Activated CD8-positive, alpha-beta memory T cell treated with anti-CD3 and anti-CD28 coated beads, Interleukin-2, amount 10 ng/mL, durations not matched to agents 7 days and 5 days (primary cell): ENCODE measurements at places on chromosomes 4 and X. TPM values are rescaled to one million over a fixed set of nuclear protein-coding genes. Genes with fewer than 3 reads are reported as not detected.
A peak's percentile ranks its signal among the peaks of the same experiment; 100 is the strongest.

ADRA2C gene
- not detected for total RNA-seq

TRIM2 gene
- total RNA-seq, result not detected

SLC6A8 gene
- total RNA-seq, result 1.1 TPM

PPEF2 gene
- total RNA-seq, result not detected

GRCh38 chr4:4415806-4416805 lies 29.2 kb downstream of the NSG1 start:
- H3K27ac ChIP-seq, result no peak overlapping the region
- DNase-seq, result no peak
- no peaks in the 10 kb centered on the region for H3K27me3 ChIP-seq
- H3K36me3 ChIP-seq, result peaks cover 9% of the 10 kb centered on the region

DNA sequence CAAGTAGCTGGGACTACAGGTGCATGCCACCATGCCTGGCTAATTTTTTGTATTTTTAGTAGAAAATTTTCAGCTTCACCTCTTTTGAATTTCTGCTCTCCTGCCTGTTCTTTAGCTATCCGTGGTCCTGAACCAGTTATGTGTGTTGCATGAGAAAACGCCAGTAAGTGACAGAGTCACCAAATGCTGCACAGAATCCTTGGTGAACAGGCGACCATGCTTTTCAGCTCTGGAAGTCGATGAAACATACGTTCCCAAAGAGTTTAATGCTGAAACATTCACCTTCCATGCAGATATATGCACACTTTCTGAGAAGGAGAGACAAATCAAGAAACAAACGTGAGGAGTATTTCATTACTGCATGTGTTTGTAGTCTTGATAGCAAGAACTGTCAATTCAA lies 13.9 kb downstream of the ALB start:
- H3K4me3 ChIP-seq, result no peak overlapping the region
- DNase-seq, result no peak
- no peaks in the 10 kb centered on the region for H3K4me1 ChIP-seq
- H3K27me3 ChIP-seq, result no peaks in the 10 kb centered on the region

- no peaks in the 10 kb centered on the region for H3K4me1 ChIP-seq
- H3K36me3 ChIP-seq, result no peaks in the 10 kb centered on the region
- no peaks in the 10 kb centered on the region for H3K27me3 ChIP-seq
- H3K4me3 ChIP-seq, result no peak overlapping the region
Observed at GRCh38 chrX:50103176-50103575, 97.6 kb downstream of the AKAP4 start.

DNA sequence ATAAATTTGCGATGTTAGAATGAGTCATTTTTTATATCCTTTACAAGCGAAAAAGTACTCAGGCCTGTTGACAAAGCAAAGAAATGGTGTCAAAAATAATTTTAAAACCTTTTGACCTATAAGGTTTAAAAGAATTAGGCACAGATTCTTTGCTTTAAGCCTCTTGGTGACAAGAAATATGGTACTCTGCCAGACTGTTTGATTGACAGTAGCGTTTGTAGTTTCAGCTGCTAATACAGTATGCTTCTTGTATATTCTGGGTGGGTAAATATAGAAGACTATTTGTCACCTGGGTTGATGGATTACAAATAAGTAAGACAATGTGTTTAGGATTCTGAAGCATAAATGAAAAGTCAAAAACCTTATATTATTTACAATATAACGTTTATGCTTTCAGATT lies 193.1 kb upstream of the PITX2 start:
- no peak overlapping the region for H3K27ac ChIP-seq
- no peaks in the 10 kb centered on the region for H3K27me3 ChIP-seq
- H3K4me1 ChIP-seq, result no peaks in the 10 kb centered on the region

DNA sequence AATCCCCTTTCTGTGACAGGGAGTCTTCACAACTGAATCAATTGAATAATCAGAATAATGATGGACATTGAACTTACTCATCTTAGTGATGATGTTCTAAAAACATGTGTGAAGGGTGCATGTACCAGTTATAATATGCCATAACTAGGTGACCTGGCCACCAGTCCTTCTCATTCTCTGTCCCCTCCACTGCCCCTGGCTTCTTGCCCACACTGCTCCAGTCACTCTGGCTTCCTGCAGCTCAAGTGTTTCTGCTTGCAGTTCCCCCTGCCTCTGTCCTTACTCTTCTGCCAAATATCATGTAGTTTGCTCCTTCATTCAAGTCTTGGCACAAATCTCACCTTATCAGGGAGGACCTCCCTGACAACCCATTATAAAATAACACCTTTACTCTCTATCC lies 168.1 kb upstream of the SLC7A11 start:
- H3K27me3 ChIP-seq, result no peaks in the 10 kb centered on the region
- no peaks in the 10 kb centered on the region for H3K4me1 ChIP-seq
- DNase-seq, result no peak
- H3K4me3 ChIP-seq, result no peak overlapping the region
- H3K36me3 ChIP-seq, result no peaks in the 10 kb centered on the region

DNA sequence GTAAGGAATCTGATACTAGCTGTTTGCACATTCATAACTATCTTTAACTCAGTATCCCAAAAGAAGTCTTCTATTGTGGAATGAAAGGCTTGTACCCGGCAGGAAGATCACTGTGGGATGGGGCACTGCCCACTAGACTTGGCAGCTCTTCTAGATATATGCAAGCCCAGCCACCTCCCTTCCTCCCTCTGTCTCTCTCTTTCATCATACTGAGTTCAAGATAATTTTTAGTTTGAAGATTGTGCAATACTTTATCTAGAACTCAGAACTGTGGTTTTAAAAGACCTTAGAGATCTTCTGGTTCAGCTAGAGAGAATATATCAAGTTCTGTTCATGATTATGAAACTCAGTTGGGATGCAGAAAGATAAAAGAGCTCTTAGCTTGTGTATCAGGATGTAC lies 22.5 kb upstream of the GPR34 start:
- H3K4me3 ChIP-seq, result no peak overlapping the region
- peaks cover 21% of the 10 kb centered on the region for H3K36me3 ChIP-seq
- peaks cover 41% of the 10 kb centered on the region for H3K4me1 ChIP-seq
- H3K27ac ChIP-seq, result peak overlapping the region; percentile 28
- H3K27me3 ChIP-seq, result no peaks in the 10 kb centered on the region
- no peak for DNase-seq

GRCh38 chrX:101676571-101676970 lies 16.9 kb upstream of the ARMCX2 start:
- no peak overlapping the region for H3K27ac ChIP-seq
- no peak for DNase-seq
- H3K36me3 ChIP-seq, result no peaks in the 10 kb centered on the region
- H3K27me3 ChIP-seq, result peaks cover 5% of the 10 kb centered on the region
- no peaks in the 10 kb centered on the region for H3K4me1 ChIP-seq

- H3K4me1 ChIP-seq, result peaks cover 10% of the 10 kb centered on the region
- H3K4me3 ChIP-seq, result no peak overlapping the region
- H3K27me3 ChIP-seq, result no peaks in the 10 kb centered on the region
- peaks cover 55% of the 10 kb centered on the region for H3K36me3 ChIP-seq
Observed at GRCh38 chr4:98421111-98421510, 159.9 kb downstream of the RAP1GDS1 start.

- H3K36me3 ChIP-seq, result peaks cover 4% of the 10 kb centered on the region
- no peak overlapping the region for H3K27ac ChIP-seq
- peak; percentile 84 for DNase-seq
- H3K4me3 ChIP-seq, result no peak overlapping the region
- H3K4me1 ChIP-seq, result peaks cover 13% of the 10 kb centered on the region
Observed at GRCh38 chr4:139030614-139031235, 15.1 kb downstream of the NOCT start.

DNA sequence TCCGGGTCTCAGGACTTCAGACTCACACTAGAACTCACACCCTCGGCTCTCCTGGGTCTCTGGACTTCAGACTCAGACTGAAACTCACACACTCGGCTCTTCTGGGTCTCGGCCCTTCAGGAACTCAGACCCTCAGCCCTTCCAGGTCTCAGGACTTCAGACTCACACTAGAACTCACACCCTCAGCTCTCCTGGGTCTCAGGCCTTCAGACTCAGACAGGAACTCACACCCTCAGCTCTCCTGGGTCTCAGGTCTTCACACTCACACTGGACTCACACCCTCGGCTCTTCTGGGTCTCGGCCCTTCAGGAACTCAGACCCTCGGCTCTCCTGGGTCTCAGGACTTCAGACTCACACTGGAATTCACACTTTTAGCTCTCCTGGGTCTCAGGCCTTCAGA lies 137.3 kb downstream of the CRLF2 start:
- no peaks in the 10 kb centered on the region for H3K36me3 ChIP-seq
- DNase-seq, result no peak
- H3K4me1 ChIP-seq, result no peaks in the 10 kb centered on the region

- no peak overlapping the region for H3K27ac ChIP-seq
- no peaks in the 10 kb centered on the region for H3K36me3 ChIP-seq
- DNase-seq, result no peak
- no peaks in the 10 kb centered on the region for H3K4me1 ChIP-seq
Observed at GRCh38 chr4:126405369-126405982, 1090.7 kb downstream of the FAT4 start.

DNA sequence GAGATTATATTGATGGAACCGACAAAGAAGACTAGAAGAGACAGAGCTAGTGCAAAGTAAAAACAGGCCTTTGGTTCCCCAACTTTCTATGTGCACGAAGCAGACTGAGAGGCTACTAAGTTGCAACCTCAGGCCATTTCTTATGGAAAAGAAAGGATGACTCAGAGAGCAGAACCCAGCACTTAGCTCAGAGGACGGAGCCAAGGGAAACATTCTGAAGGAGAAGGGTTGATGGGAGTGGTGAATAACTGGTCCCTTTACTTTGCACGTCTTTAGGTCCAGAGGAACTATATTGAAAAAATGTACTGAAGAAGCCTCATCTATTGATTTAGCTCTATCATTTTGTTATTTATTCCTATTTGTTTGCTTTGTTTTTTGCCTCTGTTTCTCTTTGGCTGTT lies 182.1 kb downstream of the CPE start:
- no peak overlapping the region for H3K4me3 ChIP-seq
- no peaks in the 10 kb centered on the region for H3K27me3 ChIP-seq
- no peak for DNase-seq
- no peaks in the 10 kb centered on the region for H3K4me1 ChIP-seq

- no peak overlapping the region for H3K4me3 ChIP-seq
- H3K4me1 ChIP-seq, result peaks cover 8% of the 10 kb centered on the region
- peaks cover 1% of the 10 kb centered on the region for H3K36me3 ChIP-seq
- no peak for DNase-seq
- peaks cover 14% of the 10 kb centered on the region for H3K27me3 ChIP-seq
- no peak overlapping the region for H3K27ac ChIP-seq
Observed at GRCh38 chrX:70621743-70622142, 177.1 kb downstream of the DLG3 start.

GRCh38 chr4:175176710-175177109 lies 258.6 kb downstream of the ADAM29 start:
- DNase-seq, result no peak
- no peaks in the 10 kb centered on the region for H3K4me1 ChIP-seq
- H3K27me3 ChIP-seq, result no peaks in the 10 kb centered on the region
- no peaks in the 10 kb centered on the region for H3K36me3 ChIP-seq
- H3K4me3 ChIP-seq, result no peak overlapping the region
- H3K27ac ChIP-seq, result no peak overlapping the region

GRCh38 chr4:55356991-55357461 lies 11.0 kb downstream of the SRD5A3 start:
- no peak overlapping the region for H3K27ac ChIP-seq
- H3K4me3 ChIP-seq, result no peak overlapping the region
- H3K36me3 ChIP-seq, result peaks cover 15% of the 10 kb centered on the region
- H3K4me1 ChIP-seq, result peaks cover 12% of the 10 kb centered on the region
- DNase-seq, result no peak

- no peaks in the 10 kb centered on the region for H3K27me3 ChIP-seq
- no peak overlapping the region for H3K27ac ChIP-seq
- DNase-seq, result no peak
- no peaks in the 10 kb centered on the region for H3K4me1 ChIP-seq
- no peaks in the 10 kb centered on the region for H3K36me3 ChIP-seq
Observed at GRCh38 chr4:73673286-73673685, 53.0 kb upstream of the RASSF6 start.

DNA sequence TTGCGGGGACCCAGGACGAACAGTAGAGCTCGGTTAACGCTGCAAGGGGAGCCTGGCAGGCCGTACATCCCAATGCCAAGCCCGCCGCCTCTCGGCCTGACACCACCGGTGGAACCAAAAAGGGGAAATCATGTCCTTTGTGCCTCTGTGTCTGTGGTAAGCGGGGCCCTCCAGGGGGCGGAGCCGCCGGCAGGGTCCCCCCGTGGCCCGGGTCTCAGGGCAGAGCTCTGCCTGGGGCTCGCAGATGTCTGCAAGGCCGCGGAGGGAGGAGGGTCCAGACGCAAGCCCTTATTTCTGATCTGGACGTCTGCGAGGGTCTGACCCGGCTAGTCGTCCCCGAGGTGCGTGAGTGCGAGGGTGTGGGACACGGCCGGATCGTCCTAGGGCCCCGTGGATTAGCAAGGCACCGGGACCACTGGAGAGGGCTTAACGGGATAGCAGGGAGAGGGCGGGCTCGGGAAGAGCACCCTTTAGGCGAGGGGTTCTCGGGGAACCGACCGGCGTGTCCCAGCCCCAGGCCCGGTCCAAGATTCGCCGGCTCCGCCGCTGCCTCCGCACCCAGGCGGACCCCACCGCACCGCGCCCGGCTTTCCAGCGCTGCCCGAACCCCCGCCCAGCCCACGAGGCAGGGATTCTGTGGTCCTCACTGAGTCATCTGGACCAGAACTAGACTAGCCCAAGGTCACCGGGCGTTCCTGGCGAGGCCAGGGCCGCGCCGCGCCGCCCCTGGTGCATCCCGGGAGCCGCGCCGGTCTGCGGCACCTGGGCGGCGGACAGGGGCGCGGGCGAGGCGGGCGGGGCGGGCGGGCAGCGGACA lies 863 bp upstream of the FAM193A start:
- H3K36me3 ChIP-seq, result peaks cover 5% of the 10 kb centered on the region
- H3K4me3 ChIP-seq, result peak overlapping the region; percentile 81
- H3K27me3 ChIP-seq, result no peaks in the 10 kb centered on the region

- H3K36me3 ChIP-seq, result no peaks in the 10 kb centered on the region
- no peak for DNase-seq
- no peak overlapping the region for H3K27ac ChIP-seq
- H3K4me3 ChIP-seq, result no peak overlapping the region
- no peaks in the 10 kb centered on the region for H3K4me1 ChIP-seq
Observed at GRCh38 chr4:128675083-128675482, 134.4 kb upstream of the JADE1 start.

DNA sequence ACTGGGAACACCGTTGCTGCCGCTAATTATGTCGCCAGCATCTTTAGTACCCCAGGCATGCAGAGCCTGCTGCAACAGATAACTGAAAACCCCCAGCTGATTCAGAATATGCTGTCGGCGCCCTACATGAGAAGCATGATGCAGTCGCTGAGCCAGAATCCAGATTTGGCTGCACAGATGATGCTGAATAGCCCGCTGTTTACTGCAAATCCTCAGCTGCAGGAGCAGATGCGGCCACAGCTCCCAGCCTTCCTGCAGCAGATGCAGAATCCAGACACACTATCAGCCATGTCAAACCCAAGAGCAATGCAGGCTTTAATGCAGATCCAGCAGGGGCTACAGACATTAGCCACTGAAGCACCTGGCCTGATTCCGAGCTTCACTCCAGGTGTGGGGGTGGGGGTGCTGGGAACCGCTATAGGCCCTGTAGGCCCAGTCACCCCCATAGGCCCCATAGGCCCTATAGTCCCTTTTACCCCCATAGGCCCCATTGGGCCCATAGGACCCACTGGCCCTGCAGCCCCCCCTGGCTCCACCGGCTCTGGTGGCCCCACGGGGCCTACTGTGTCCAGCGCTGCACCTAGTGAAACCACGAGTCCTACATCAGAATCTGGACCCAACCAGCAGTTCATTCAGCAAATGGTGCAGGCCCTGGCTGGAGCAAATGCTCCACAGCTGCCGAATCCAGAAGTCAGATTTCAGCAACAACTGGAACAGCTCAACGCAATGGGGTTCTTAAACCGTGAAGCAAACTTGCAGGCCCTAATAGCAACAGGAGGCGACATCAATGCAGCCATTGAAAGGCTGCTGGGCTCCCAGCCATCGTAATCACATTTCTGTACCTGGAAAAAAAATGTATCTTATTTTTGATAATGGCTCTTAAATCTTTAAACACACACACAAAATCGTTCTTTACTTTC lies 1.8 kb downstream of the UBQLN2 start:
- peaks cover 25% of the 10 kb centered on the region for H3K36me3 ChIP-seq
- H3K27ac ChIP-seq, result peak overlapping the region; percentile 99
- peak; percentile 38 for DNase-seq
- H3K27me3 ChIP-seq, result no peaks in the 10 kb centered on the region
- peaks cover 26% of the 10 kb centered on the region for H3K4me1 ChIP-seq
